ENCODE measurements at places on chromosomes 1 and 21.

DNA sequence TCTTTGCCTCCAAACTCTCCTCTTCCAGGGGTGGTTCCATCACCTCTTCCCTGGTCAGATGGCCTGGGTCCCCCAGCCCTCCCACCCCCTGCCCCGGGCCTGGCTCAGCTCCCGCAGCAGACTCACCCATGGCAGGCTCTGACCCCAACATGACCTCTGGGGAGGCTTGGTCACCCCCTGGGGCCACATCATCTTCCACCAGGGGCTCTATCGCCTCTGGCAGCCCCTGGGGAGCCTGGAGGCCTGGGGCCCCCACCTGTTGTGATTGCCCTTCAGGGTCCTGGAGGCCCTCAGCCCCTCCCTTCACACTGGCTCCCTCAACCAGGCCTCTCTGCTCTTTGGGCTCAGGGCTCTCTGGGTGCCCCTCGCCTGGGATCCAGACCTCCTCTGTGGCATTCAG lies 6.4 kb downstream of the NES start:
- no peak for DNase-seq

DNA sequence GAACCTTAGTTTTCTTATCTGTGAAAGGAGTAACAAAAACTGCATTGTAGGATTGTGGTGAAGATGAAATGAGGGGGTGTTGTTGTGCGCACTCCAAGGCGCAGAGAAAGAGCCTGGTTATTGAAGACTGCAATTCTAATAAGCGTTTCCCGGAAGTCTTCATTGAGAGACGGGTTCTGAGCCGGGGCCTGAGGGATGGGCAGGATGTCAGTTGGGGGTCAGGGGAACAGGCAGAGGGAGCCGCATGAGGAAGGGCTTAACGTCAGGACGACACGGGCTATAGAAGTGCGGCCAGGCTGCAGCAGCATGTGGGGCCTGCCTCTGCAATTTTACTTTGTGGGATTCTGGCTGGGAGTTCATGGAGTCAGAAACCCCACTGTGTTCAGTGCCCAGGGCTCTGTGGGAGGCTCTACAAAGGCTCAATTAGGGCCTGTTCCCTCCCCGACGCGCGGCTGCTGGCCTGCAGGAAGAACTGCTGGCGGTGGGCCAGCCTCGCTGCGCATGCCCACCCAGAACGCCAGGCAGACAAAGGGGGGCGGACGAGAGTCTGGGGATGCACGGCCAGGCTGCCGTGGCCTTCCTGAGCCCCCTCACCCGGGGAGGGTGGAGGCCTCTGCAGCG lies 20.7 kb downstream of the TRIM62 start:
- DNase-seq, result peak; percentile 83

DNA sequence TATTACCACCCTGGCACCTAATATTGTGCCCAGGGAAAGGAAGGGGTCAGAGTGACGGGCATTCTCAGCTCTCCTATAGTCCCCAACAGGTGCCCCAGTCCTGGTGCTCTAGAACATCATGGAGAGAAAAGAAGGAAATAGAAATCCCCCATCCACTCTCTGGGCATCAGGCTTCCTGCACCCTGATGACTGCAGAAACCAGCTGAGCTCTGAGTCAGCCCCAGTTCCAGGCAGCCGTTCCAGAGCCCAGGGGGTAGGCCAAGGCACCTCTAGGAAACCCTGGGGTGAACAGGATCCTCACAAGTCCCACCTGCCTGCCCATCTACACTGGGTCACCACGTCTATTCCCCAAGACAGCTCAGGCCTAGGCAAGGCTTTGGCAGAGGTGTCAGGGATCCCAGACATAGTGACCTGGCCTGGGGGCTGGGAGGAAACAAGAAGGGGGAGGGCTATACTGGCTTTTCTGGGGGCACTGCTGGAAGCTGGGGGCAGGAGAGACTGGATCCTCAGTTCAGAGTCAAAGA lies 709 bp downstream of the NECTIN4 start:
- peak; percentile 97 for DNase-seq

DNA sequence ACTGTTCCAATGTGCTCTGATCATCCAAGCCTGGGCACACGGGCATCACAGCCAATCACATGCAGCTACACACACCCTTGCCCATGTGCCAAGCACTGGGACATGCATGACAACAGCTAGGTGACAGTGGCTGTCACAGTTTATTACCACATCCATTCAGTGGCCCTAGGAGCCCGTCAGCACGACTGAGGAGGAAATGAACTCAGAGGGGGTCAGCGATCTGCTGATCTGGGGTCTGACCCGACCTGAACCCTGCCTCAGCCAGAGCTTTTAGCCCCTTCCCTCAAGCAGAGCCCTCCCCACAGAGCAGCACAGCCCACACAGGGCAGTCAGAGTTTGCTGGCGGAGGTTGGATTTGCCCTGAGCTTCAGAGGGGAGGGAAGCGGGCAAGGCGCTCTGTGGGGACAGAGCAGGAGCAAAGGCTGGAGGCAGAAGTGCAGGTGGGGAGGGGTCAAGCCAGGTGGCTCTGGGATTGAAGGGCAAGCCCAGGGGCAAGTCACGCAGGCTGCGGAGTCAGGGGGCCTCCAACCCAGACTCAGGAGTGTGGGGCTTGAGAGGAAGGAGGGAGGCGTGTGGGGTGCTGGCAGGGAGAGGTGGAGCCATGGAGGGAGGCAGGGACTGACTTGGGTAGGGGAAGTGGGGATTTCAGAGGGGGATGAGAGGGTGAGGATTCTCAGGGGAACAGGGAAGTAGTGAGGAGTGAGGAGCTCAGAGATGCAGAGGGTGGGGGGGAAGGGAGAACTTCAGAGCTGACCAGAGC lies 10.4 kb downstream of the SH3BGRL3 start:
- peak; percentile 66 for DNase-seq

DNA sequence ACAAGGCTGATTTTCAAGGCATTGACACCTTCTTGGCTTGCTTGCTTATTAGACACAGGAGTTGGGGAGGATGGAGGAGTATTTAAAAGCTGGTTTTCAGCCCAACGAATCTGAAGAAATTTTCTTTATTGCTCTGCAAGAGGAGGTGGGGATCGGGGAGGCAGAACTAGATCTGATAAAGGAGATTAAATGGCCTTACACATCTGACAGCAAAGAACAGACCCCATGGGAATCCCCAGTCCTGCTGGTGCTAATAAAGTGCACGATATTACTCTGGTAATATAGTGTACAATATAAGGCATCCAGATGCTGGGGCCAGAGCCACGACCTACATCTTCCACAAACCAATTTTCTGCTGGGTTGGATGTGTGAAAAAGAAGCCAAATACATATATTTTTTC lies 323.0 kb downstream of the OMA1 start:
- DNase-seq, result no peak

DNA sequence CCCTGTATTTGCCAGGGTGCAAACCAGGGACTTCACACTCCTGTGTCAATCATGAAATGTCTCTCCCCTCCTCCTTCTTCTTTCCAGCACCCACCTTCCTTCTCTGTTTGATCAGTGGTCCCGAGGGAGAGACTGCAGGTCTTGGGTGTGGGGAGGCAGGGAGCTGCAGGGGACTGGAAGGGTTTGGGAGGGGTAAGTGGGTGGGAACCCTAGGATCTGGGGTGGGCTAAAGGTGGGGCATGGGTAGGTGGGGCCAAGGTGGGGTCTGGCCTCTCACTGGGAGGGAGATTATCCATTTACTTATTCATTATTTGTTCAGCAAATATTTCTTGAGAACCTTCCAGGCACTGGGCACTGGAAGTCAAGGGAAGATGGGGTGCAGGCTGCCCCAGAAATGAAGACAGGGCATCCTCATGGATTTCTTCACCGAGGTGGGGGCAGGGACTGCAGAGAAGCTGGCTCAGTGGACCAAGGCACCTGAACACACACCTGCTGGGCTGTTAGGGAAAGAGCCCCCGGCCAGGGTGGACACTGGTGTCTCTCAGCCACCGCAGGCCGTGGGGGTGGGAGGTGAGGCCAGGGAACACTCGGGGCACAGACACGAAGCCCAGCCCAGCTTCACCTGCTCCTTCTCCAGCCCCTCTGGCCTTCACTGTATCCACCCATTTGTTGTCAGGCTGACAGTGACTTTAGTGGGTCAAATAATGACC lies 193.9 kb upstream of the C1orf174 start:
- DNase-seq, result no peak

DNA sequence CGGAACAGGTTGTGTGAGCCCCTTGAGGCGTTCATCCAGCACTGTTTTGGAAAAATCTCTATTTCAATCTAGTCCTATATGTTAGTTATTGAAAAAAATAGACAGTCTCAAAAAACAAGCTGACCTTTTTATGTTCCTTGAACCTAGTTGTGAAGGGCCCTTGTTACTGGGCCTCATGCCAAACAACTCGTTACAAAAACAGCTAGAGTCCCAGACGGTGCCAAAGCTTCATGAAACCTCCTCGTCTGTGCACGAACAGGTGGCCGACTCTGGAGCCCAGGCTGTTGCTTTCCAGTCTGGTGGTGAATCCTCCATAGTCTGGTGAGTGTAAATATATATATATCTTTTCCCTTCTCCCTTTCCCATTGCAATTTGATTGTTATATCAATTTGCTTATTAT lies at the start of gene CHIA:
CHIA (plus strand) TSS at position 222 of the 400 bp plus-strand sequence. CDS start 19,617 bp downstream, outside the sequence.
- no peak for DNase-seq

DNA sequence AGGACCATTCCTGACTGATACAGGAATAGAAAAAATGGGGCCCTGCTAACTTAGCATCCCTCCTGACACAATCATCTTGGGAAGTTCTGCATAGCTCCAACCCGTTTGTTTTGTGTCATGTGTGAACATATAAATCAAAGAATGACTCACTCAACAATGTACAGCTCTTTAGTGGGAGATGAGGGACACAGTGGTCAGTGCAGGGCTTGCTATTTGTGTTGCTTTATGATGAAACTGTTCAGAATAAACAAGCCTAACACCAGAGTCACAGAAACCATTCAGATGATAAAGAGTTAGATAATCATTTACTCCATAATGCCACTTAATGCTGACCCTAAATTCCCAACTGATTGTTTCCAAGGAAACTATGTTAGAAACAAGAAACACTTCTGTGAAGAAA lies 154.2 kb upstream of the ZNHIT6 start:
- no peak for DNase-seq

DNA sequence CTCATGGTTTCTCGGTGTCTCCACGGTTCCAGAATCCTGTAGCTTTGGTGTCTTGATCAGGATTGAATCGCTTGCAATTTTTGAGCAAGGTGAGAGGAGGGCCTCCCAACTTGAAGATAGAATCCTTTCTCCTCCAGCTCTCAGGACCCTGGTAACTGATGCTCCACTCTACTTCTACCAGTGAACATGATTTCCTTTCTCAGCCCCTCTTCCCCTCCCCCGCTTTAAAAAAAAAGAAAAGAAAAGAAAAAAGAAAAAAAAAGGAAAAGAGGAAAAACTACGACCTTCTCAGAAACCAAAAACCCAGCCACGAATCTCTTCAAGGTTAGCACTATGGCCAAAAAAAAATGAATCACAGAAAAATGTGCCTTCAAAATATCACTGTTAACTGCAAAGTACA lies 1.2 kb downstream of the ARHGEF11 start:
- DNase-seq, result peak; percentile 82

- DNase-seq, result no peak
Measured at GRCh38 chr1:235841938-235842545, 24.7 kb downstream of the LYST start.

DNA sequence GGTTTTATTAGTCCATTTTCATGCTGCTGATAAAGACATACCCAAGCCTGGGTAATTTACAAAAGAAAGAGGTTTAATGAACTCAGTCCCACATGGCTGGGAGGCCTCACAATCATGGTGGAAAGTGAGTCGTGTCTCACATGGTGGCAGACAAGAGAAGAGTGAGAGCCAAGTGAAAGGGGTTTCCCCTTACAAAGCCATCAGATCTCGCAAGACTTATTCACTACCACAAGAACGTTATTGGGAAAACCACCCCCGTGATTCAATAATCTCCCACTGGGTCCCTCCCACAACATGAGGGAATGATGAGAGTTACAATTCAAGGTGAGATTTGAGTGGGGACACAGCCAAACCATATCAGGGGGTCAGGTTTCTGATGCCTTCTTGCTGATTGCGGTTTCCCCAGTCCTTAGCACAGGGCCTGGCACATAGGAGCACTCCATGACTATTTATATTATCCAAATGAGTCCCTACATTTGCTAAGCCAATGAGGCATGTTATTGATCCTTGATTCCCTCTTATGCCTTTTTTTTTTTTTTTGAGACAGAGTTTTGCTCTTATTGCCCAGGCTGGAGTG lies 35.3 kb upstream of the PAXBP1 start:
- DNase-seq, result no peak

GRCh38 chr1:28640766-28641165 lies 2.1 kb downstream of the TAF12 start:
- no peak for DNase-seq

GRCh38 chr21:15872236-15872635 lies 142.5 kb downstream of the USP25 start:
- DNase-seq, result no peak

DNA sequence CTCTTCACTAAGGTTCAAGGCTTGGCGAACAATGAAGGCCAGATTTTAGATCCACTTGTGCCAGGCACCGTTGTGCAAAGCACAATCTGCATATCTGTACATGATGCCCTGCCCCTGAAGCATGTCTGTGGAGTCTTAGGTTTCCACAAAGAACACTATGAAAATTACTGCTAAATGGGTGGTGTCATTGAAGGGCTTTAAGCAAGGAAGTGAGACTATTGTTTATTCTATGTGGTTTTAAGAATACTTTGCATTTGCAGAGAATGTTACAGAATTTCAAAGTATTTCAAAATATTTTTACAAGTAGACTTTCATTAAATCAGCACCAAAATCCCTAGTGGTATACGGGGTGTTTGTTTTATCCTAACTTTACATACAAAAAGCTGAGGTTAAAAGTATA lies 8.8 kb downstream of the TSEN15 start:
- no peak for DNase-seq

GRCh38 chr1:241603731-241604245 lies 36.4 kb downstream of the CHML start:
- DNase-seq, result no peak

DNA sequence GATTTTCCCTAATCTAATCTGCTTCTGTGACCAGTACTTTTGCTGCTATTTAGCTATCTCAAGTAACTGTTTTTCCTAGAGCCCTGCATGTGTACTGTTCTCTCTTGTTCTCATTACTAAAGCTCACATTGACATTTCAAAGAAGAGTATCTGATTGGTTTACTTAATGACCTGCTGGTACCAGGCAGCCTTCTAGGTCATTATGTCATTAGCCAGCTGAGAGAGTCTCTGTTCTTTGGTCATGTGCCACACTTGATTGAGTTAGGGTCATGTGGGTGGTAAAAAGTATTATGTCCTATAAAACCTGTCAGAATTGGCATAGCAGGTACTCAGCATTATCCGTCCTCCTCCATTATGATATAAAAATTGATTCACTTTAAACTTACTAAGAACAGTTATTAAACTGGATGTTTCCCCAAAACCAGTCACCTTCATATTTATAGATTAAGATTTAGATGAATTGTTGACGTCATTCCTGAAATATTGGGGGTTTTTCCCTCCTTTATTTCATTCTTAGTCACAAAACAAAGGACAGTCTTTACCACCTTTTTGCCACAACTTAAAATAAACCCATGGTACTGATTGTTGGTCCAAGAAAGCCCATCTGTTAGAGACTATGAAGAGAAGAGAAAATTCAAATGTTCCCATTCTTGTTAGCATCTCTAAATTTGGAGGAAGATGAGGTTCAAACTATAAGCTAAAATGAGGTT lies 22.2 kb downstream of the FNDC5 start:
- DNase-seq, result no peak
